ENCODE measurements at places on chromosomes 1 and 21.

DNA sequence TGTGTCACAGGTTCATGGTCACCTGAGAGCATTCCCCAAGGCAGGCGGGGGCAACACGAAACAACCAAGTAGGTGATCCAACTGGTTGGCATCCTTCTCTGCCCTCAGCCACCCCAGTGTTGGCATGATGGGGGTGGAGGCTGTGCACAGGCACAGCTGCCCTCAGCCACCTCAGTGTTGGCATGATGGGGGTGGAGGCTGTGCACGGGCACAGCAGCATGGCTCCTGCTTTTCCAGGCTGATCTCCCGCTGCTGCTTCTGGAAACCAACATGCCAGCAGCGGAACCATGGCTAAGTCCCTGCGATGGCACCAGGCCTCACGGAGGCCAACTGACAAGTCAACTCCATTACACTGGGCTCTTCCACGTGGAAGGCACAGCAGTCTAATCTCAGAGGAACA, 447.8 kb downstream of the PTPRU start:
- DNase-seq: no peak

DNA sequence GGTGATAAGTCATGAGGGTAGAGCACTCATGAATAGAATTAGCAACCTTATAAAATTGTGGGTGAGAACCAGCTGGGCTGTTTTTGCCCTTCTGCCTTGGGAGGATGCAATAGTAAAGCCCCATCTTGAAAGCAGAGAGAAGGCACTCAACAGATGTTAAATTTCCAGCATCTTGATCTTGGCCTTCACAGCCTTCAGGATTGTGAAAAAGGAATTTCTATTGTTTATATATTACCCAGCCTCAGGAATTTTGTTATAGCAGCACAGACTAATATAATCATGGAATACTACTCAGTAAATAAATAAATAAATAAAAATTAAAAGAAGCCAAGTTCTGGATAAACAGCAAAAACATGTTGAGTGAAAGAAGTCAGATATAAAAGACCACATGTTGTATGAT, 175.2 kb downstream of the KCNT2 start:
- DNase-seq: no peak

- no peak for DNase-seq
Measured at GRCh38 chr1:182246783-182247182, 144.8 kb downstream of the GLUL start.

GRCh38 chr1:43031316-43032203, 72.9 kb upstream of the SLC2A1 start:
- DNase-seq: no peak

DNA sequence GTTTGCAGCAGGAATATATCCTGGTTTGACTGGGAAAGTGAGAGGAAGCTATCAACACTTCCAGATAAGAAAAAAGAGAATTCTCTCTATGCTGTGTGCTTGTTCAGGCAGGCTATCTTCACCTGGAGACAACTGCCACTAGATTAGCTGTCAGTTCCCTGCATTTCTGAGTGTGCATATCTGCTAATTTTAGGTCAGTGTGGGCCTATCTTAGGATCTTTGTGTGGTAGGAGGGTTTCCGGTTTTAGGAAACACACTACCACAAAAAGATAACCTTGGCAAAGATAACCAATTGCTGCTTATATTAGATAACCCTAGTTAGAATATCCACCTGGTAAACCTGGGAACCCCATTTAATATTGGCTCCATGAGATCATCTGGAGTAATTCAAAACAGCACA, 22.5 kb upstream of the GBP5 start:
- no peak for DNase-seq

DNA sequence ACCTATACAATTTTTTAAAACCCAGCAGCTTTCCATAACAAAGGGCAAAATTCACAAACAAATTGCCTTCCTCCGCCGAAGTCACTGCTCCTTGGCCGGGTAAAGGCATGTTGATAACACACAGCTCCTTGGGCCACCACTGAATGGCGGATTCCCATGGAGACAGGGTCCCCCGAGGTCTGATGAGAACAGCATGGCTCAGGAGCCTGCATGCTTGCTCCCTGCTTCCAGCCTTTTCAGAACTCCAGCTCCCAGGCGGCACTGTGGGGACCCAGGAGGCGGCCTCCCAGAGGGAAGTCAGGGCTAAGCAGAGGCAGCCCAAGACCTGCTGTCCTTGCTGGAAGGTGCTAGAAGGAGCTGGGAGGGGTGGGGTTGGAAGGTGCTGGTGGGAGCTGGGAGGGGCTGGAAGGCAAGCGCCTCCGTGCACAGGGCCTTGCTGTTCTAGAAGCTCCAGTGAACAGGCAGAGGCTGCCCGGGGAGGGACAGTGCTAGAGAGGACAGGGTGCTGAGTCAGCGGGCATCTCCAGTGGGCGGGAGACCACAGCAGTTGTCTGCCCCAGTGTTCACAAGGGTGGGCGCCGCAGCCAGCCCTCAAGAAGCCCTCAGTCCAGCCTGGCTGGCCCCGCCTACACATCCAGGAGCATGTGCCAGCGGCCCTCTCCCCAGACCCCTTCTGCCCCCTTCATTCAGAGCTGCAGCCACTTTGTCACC, 35.1 kb downstream of the PRDM16 start:
- no peak for DNase-seq

DNA sequence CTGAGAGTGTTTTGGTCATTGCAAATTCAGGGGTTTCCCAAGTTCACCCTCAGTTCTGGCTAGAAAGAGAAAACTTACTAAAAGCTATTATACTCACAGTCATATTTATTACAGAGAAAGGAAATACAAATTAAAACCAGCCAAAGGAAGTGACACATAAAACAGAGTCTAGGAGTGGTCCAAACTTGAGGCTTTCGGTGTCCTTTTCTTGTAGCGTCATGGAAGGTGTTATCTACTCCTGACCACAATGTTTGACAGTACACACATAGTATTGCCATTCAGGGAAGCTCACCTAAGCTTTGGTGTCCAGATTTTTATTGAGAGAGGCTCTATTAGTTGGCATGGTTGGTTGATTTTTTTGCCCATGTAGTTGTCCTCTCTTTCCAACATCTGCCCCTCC, 59.0 kb downstream of the SLC35A3 start:
- DNase-seq: no peak

- no peak for DNase-seq
Measured at GRCh38 chr21:40835184-40835694, 11.7 kb downstream of the DSCAM start.

- peak; percentile 77 for DNase-seq
Measured at GRCh38 chr1:171486048-171486519, 754 bp downstream of the PRRC2C start.

DNA sequence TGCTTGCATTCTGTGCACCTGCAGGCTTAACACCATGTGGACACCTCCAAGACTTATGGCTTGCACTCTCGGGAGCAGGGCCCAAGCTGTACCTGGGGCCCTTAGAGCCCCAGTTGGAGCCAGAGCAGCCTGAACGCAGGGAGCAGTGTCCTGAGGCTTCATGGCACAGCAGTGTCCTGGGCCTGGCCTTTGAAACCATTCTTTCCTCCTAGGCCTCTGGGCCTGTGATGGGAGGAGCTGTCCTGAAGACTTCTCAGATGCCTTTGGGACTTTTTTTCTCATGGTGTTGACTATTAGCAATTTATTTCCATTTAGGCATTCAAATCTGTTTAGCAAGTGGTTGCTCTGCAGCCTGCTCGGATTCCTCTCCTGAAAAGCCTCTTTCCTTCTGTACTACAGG, 11.0 kb downstream of the RPTN start:
- DNase-seq: no peak

DNA sequence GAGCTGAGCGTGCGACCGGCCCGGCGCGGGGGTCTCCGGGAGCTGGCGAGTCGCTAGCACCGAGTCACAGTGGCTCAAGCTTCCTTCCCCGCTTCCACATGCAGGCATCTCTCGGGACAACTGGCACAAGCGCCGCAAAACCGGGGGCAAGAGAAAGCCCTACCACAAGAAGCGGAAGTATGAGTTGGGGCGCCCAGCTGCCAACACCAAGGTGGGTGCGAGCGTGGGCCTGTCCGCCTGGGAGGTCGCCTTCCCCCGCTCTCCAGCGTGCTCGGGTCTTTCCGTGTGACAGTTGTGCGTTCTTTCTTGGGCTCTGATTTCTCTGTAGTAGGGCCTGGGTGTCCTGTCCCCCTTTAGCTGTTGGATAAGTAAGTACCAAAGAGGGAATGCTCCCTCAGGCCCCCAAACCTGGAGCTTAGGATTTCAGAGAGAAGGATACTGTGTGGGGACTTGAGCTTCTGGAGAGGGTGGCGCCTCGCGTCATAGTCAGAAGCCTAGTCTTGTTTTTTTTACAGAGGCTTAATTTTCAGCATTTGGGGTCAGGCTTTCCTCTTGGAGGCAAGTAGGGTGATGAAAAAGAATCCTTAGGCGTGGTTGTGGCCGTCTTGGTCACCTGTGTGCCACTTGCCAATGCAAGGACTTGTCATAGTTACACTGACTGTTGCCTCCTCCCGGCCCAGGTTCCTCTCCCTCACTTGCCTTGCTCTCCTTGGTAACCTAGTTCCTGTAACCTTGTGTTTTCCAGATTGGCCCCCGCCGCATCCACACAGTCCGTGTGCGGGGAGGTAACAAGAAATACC, 790 bp downstream of the RPS8 start:
- no peak for DNase-seq

DNA sequence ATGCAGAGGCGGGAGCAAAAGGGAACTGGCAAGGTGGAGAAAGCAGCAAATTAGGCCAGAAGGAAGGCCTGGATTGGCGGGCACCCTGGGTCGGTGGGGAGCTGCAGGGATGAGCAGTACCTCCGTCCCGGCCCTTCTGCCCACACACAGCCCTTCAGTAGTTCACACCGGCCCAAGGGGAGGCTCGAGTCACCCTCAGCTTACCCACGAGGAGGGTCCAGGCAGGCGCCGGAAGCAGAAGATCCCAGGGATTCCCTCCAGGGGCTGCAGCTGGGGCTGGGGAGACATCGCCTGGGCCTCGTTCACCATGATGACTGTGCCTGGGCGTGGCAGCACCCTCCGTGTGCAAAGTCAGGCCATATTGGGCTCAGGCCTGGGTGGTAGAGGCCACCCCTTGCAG, 190.0 kb downstream of the PRDM16 start:
- no peak for DNase-seq

- DNase-seq: no peak
Measured at GRCh38 chr1:70934194-70934961, 113.2 kb downstream of the PTGER3 start.

DNA sequence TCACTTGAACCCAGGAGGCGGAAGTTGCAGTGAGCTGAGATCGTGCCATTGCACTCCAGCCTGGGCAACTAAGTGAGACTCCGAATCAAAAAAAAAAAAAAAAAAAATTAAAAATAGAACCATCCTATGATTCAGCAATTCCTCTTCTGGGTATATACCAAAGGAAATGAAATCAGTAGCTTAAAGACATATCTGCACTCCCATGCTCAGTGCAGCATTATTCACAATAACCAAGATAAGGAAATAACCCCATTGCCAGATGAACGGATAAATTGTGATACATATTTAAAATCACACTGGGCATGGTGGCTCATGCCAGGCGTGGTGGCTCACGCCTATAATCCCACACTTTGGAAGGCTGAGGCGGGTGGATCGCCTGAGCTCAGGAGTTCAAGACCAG, 23.8 kb downstream of the ALDH9A1 start:
- peak; percentile 67 for DNase-seq

- DNase-seq: no peak
Measured at GRCh38 chr1:197268012-197268411, at the start of gene CRB1. TSS of gene CRB1 (plus strand) at chr1:197268252. CDS start at chr1:197268413, 161 bp downstream.

GRCh38 chr1:154351363-154352068, 26.2 kb downstream of the ATP8B2 start:
- no peak for DNase-seq

- no peak for DNase-seq
Measured at GRCh38 chr1:3444736-3445135, 9.7 kb upstream of the ARHGEF16 start.

DNA sequence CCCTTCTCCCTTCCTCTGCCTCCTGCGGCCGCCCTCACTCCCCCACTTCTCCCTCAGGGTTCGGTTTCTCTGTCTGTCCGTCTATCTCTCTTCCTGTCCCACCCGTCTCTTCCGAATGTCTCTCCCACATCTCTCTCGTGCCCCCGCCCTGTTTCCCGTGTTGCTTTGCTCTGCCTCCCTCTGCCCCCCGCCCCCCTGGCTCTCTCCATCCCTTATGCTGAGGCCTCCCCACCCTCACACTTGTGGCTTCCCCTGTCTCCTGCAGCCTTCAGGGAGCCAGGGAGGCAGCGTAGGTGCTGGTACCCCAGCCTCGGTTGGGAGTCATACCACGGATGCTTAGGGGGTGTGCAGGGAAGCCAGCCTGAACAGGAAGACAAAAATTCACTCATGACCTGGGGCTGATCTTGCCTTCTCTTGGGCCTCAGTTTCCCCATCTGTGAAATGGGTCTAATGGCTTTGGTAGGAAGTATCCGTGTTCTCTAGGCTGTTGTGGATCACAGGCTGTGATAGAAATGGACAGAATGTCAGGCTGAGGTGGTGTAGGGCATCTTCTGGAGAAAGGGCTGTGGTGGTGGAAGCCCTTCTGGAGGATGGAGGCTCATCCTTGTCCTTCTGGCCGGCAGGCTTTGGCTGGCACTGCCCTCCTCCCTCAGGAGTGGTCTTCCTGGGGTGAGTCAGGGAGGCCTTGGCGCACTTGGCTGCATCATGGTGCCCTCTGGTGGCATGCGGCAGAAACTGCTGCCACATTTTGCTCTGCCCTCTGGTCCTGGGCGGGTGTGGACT, 55.5 kb downstream of the FOXO6 start:
- peak; percentile 71 for DNase-seq

GRCh38 chr1:119784191-119784781, 15.6 kb upstream of the HMGCS2 start:
- DNase-seq: peak; percentile 89

DNA sequence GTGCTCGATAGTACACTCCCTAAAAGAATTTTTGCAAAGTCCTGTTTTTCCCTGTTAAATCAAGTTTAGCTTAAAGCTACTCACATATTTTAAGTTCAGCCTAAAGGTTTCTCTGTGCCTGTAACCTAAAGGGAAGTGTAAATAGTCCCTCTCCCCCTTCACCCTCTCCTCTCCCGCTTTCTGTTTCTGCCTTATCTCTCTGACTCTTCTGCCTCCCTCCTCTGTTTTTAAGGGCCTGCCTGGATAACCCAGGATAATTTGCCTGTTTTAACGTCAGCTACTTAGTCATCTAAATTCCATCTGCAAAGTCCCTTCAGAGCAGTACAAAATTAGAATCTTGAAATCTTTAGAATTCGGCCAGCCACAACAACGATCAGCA, 92.6 kb downstream of the NID1 start:
- peak; percentile 81 for DNase-seq

DNA sequence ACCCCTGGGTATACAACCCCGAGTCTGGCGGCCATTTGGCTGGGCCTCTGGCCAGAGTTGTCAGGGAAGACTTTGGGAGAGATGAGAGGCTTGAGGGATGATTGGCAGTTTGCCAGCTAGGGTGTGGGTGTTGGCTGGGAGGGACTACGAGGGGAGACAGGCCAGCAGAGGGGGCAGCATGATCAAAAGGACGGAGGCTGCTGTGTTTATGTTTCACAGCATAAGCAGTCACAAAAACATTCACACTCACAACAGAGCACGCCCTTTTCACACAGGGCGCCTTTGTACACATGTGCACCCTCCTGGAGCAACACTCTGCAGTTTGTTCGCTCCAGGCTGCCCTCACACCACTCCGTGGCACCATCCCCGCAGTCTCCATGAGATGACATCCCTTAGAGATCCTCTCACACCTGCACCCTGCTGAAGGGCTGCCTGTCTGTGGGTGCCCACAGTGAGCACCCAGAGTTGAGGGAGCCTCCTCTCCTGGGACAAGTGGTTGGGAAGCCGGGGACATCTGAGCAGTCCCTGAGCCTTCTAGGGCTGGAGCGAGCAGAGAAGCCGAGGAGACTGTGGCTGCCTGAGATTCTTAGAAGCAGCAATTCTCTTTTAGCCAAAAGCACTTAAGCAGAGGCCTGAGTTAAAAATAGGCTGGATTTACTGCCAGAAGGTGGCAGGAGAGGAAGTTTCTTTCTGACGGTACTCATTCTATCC, 15.4 kb downstream of the EFNA3 start:
- peak; percentile 47 for DNase-seq
